Right atrium auricular region (tissue), 2 donors: ENCODE measurements at places on chromosomes 16 and 17. TPM values are rescaled to one million over a fixed set of nuclear protein-coding genes. Genes with fewer than 3 reads are reported as not detected.
A peak's percentile ranks its signal among the peaks of the same experiment; 100 is the strongest.

The MYL4 gene
- 3,895 TPM for total RNA-seq

The KRT14 gene
- total RNA-seq = not detected

The KCNJ2 gene
- 10.7 TPM for total RNA-seq

The VPS25 gene
- total RNA-seq = 39.8 TPM

DNA sequence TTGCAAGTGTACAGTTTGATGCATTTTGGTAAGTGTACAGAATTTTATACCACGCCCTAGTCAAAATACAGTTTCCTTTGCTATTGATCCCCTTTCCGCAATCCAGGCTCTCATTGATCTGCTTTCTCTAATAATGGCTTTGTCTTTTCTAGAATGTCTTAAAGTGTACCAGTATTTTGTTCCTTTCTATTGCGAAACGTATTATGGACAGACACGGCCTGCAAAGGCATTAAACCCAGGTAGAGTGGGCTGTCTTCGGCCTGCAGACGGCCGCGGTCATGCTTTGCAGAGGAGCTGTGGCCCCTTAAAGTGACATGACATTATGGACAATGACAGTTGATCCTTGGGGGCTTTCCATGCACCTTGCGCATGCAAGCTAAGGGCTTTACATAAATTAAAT is 15.9 kb upstream of the HSBP1 start:
- no peak overlapping the region for H3K4me3 ChIP-seq
- no peak overlapping the region for H3K27ac ChIP-seq
- H3K27me3 ChIP-seq = no peaks in the 10 kb centered on the region
- H3K36me3 ChIP-seq = peaks cover 6% of the 10 kb centered on the region
- DNase-seq = no peak

DNA sequence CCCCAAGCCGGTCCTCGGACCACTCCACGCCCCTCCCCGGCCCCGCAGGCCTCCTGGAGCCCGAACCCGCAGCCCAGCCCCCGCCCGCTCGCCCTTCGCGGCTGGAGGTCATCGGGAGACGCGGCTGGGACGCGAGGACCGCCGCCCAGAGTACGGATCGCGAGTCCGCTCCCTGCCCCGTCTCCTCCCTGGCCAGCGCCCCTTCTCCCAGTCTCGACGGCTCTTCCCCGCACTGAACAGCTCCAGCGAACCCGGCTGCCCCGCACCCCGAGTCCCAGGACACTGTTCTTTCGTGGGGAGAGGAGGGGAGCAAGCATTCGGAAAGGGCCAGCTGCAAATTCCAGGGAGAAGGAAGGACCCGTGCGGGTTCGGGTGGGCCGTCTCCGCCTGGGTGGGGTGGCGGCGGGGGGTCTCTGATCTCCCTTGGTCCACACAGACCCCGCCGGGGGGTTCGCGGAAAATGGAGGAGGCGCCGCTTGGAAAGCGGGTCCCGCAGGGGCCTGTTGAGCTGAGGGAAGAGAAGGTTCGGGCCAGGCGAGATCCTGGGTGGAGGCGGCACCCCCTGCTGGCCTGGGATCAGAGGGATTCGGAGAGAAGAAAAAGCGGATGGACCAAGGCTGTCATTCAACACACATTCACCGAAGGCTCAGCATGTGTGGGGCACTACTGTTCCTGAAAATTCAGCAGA is 632 bp upstream of the RTN4RL1 start:
- no peaks in the 10 kb centered on the region for H3K36me3 ChIP-seq
- H3K27me3 ChIP-seq = no peaks in the 10 kb centered on the region
- peak overlapping the region; percentile 43 for H3K4me3 ChIP-seq
- H3K4me1 ChIP-seq = no peaks in the 10 kb centered on the region
- H3K27ac ChIP-seq = peak overlapping the region; percentile 69
- peak; percentile 78 for DNase-seq

DNA sequence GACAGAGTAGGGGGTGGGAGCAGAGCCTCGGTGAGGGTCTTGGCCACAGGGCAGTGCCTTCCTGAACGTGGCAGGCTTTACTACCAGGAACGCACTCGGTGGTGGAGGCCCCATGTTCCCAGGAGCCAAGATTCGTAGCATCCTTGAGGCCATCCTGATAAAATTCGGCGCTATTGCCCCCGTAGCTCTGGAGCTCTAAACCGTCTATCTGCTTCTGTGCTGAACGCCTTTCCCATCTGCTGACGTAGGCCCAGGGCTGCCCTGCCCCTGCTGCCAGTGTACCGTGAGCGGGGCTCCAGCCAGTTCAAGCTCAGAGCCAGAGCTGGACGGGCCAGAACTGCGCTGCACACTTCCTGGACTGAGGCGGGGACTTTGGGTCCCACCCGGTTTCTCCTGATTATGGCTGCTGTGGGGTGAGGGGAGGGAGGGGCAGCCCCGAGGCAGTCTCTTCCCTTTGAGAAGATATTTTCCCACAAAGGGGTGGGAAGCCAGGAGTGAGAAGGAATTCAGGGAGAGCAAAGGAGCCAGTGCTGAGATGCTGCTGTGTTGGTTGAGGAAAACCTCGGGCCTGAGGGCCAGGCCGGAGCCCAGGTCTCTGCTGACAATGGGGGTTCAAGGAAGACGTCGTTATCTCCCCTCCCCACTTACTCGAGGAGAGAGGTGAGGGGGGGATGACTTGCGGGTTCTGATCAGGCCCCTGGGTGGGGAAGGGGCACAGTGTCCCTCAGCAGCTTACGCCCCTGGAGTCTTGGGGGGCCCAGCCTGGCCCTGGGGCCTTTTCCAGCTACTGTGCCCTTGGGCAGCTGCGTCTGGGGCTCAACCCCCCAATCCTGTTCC is 29.4 kb downstream of the OR1D5 start:
- no peaks in the 10 kb centered on the region for H3K36me3 ChIP-seq
- H3K4me3 ChIP-seq = no peak overlapping the region
- H3K27me3 ChIP-seq = no peaks in the 10 kb centered on the region
- H3K27ac ChIP-seq = no peak overlapping the region
